ENCODE measurements at places on chromosomes 2 and 18.

- DNase-seq = no peak
Observed at GRCh38 chr2:220153118-220153517, 525.7 kb downstream of the SLC4A3 start.

DNA sequence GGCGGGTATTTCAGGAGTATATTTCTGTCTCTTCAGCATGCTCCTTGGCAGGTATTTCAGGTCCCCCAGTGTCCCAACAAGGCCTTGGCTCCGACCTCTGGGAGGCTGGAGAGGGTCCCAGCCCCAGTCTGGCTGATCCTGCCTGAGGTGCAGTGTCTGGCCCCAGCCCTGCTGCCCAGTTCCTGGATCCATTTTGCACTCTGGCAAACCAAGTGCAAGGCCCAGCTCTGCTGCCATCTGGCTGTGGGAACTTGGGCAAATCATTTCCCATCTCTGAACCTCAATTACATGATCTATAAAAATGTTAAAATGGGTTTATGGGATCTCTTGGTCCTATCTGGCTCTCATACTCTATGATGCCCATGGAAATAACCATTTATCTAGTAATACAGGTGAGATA, 63.6 kb downstream of the ZBTB7C start:
- DNase-seq = no peak

GRCh38 chr2:47719099-47719498, 63.8 kb upstream of the MSH6 start:
- DNase-seq = no peak

DNA sequence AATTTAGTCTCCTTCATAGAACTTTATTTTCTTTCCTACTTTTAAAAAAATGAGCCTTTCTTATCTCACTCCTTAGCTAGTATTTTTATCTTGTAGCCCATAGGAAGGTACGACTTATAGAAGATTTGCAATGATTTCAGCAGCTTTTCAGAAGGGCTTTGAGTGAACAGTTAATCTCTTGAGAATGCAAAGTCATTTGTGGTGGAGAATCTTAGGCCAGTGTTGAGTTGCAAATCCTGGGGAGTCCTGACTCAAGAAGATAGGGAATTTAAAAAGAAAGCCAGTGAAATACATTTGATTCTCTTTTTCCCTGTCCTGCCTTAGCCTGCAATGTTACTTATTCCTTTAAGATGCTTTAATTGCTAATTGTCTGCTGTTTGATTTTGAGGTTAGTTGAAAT, 33.6 kb downstream of the LYPD6 start:
- no peak for DNase-seq

GRCh38 chr2:53202063-53202462, 565.5 kb upstream of the CHAC2 start:
- DNase-seq = no peak
